ENCODE measurements at places on chromosomes 16 and 17. TPM values are rescaled to one million over a fixed set of nuclear protein-coding genes. Genes with fewer than 3 reads are reported as not detected.

- DNase-seq: no peak
Observed at GRCh38 chr16:1773703-1774447, 941 bp upstream of the MRPS34 start.

The PIGQ gene
- total RNA-seq: 21.0 TPM

GRCh38 chr16:56795011-56795410 is 65.1 kb downstream of the NUP93 start:
- no peak for DNase-seq

DNA sequence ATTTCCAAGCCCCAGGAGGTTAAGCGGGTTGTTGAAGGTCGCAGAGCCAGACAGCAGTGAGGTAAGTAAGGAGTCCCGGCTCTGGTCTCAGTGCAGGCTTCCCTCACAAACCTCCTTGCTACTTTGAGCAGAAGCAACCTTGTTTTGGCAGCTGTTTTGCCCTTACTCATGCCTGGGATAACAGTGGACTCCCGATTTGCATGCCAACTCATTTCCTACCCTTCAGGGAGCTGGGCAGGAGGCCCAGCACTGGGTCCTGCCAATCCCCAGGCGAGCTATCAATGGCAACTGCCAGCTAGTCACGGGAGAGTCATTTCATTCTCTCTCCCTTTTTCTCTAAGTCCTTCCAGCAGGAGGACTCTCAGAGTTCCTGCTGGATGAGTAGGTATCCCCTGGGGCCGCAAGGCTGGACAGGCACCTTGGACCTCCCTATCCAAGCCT is 72.0 kb upstream of the KSR1 start:
- DNase-seq: peak; percentile 100

DNA sequence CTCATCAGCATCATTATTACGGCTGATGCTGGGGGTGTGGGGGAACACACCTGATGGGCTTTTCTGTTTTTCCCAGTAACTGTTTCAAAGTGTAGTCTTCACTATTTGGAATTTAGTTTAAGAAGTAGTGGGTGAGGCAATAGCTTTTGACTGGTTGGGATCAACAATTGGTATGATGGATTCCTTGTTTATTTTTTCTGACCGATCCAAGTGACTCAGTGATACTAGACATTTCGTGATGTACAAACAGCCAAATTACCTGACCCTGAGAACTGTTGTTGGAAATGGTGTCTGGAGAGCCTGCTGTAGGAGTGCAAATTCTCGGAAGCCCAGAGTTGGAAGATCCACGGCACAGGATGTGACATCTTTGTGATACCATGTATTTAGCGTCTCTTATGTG is 204.2 kb downstream of the PRKCA start:
- DNase-seq: no peak

DNA sequence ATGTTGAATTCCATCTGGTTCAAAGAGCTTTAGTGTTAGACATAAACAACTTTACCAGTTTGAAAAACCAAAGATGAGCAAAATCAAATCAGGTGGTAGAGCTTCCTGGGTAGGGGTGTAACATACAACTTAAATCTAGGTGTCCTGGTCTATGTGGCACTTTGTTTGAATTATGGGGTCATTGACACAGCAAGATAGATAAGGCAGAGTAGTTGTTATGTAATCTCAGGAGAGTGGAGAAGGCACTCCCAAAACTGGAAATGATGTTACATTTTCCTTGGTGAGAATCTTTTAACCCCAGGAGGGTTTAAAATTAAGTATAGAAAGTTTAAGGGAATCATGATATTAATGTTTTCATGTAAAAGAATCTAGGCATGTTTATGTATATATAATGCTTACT is 31.9 kb downstream of the CCDC42 start:
- no peak for DNase-seq

DNA sequence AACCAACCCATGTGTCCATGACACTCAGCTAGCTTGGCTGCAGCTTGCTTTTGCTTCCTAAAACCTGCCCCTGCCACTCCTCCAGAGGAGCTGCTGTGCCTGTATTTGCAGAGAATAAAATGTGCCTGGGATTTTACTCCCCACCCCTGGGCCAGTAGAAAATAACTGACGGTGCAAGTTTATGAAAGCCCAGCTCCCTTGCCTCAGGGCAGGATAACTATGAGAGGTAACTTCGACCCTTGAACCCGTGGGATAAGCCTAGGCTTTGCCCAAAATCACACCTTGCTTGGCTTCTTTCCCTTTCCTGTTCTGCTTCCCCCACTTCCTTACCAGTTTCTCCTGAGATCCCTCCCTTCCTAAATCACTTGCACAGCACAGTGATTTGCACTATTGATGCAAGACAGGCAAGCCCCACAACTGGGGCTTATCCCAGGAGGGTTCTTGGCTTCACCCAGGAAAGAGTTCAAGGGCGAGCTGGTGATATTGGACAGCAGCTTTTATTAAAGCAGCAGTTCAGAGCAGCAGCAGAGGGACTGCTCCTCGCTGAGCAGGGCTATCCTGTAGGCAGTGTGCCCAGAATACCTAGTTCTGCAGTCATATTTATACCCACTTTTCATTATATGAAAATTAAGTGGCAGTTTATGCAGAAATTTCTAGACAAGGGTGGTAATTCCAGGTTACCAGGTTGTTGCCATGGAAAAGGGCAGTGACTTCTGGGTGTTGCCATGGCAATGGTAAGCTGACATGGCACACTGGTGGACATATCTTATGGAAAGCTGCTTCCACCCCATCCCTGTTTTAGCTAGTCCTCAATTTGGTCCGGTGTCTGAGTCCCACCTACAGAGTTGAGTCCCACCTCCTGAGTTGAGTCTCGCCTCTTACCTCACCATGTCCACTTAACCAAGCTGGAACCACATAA is 6.3 kb upstream of the ERCC4 start:
- no peak for DNase-seq

Data from pulmonary artery endothelial cell (primary cell).